ENCODE measurements at places on chromosomes 11 and 22.

- peak; percentile 94 for DNase-seq
These were observed 39.5 kb downstream of the MUC5B start for GRCh38 chr11:1262172-1263006.

- DNase-seq, result peak; percentile 34
These were observed at the start of gene FAM83F for GRCh38 chr22:39994566-39995392. Gene FAM83F (plus strand): TSS chr22:39994954. CDS start chr22:39995043, 89 bp downstream.

- DNase-seq, result no peak
These were observed 13.9 kb downstream of the MUC15 start for GRCh38 chr11:26558190-26558589.

DNA sequence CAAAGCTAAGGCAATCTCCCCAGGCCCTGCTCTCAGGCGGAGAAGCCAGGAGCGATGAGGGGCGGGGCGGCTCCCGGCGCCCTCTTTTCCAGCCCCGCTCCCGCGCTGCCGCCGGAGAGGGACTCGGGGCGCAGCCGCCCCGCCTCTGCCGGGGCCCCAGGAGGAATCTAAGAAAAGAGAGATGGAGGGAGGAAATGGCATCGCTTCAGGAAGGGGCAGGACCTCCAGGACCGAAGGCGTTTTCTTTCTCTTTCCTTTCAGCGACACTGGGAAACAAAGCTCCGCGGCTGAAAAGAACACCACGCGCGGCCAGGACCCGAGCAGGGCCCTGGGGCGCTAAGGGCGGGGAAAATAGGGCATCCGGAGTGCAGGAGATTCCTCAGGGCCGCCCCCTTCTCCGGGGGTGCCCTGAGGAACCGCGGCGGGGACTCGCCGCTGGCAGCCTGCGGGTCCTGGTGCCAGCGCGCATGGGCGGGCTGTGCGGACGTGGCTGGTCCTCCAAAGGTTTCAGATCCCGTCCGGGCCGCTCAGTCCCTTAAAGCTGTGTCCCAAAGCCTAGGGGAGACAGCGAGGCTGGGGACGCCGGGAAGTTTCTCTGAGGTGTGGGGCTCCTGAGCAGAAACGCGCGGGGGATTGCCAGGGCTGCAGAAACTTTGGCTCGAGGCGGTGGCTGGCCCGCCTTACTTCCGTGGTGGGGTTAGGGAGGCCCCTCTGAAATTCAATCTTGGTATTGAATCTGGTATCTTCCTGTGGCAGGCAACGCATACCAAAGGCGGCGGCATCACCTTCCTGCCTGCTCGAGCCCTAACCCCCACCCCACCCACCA lies 2.8 kb upstream of the BSX start:
- DNase-seq, result peak; percentile 45

DNA sequence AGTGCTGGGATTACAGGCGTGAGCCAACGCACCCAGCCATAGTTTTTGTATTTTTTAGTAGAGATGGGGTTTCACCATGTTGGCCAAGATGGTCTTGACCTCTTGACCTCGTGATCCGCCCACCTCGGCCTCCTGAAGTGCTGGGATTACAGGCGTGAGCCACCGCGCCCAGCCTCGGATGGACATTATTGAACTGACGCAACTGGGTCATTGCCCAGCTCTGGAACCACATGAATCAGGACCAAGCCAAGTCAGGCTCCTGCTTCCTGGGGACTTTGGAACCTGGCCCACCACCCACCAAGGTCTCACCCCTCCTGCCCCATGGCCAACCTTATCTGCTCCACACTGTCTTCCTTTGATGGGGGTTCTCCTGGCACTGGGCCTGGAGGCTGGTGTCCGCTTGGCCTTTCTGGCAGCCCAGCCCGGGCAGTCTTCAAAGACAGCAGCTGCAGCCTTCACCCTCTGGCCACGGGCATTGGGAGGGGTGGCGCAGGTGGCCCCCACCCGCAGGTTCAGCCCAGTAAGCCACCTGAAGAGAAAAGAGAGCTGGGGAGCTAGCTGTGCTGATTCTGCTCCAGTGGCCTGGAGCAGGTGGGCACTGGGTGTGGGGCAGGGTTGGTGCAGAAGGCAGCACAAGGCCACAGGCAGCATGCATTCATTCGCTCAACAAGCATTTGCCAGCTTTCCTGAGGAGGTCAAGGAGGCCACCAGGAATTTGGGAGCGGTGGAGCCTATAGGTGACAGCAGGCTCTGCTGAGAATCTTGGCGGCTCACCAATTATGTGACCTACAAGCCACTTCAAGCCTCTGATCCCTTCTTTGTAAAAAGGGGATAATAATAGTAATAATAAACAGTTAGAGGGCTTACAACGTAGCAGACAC lies 5.7 kb downstream of the CHADL start:
- no peak for DNase-seq

DNA sequence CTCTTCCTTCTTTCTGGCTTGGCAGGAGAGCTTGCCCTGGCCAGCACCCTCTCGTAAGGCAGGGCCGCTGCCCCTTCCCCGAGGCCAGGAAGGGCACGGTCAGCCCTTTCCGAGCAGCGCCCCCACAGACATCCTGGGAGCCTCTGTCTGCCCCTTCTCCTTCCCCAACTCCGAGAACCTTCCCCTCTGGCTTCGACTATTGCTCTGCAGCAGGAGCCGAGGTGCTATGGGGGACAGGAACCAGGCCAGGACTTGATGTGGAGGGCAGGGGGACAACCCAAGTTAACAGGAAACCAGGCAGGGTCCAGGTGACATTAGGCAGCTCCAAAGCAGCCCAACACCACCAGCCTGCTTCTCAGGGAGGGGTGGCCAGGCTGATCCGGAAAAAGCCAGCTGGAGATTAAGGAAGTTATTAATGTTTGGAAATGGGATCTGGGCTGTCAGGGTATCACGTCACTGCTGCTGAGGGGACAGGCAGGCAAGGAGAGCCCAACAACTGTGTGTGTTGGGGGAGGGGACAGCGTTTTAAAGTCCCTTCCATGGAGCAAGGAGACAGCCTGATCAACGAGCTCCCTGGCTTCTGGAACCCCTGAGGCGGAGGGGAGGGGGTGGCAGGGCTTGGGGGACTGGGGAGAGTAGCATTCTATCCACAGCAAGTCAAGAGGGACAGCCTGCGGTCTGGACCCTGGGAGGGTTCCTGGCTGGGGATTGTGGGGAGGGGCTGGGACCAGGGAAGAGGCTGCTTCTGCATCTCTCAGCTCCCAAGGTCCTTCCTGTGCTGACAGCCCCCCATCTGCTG lies 27.3 kb downstream of the SYT7 start:
- DNase-seq, result no peak

DNA sequence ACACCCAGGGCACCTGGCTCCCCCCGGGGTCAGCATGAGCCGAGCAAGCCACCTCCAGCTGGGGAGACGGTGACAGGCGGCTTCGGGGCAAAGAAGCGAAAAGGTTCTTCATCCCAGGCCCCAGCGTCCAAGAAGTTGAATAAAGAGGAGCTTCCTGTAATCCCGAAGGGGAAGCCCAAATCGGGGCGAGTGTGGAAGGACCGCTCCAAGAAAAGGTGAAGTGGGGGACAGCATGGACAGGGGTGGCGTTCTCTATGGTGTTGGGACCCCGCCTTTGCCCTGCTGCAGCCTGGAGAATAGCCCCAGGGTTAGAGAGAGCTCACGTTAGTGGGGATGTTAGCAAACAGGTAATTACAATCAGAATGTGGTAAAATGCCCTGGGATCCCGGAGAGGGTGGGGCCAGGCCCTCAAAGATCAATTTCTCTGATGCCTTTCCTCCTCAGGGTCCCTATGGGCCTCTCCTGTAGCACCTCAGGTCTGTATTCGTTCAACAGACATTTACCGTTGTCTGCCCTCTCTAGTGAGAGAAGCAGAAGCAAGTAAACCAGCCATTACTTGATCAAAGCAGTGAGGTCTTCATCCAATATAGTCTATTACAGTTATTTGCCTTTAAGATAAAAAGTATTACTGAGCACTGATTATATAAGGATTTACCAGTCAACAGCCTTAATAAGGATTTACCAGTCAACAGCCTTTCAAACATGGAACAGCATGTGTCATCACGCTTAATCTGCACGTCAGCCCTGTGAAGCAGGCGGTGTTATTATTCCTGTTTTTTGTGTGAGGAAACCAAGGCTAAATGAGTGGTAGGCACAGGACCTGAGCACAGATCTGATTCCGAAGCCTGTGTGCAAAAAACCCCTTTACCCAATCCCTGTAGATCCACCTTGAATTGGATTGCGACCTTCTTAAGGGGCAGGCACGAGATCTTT lies 1.0 kb downstream of the CCDC86 start:
- DNase-seq, result peak; percentile 42

- DNase-seq, result no peak
These were observed 1055.7 kb downstream of the JRKL start for GRCh38 chr11:97445561-97445960.

- DNase-seq, result no peak
These were observed 12.4 kb upstream of the MAPK11 start for GRCh38 chr22:50282361-50283155.

GRCh38 chr11:77196961-77197360 lies 68.9 kb downstream of the MYO7A start:
- peak; percentile 12 for DNase-seq

GRCh38 chr11:37390576-37391083 lies 792.6 kb upstream of the RAG2 start:
- no peak for DNase-seq

GRCh38 chr11:3660960-3661359 lies 10.2 kb downstream of the CHRNA10 start:
- no peak for DNase-seq

DNA sequence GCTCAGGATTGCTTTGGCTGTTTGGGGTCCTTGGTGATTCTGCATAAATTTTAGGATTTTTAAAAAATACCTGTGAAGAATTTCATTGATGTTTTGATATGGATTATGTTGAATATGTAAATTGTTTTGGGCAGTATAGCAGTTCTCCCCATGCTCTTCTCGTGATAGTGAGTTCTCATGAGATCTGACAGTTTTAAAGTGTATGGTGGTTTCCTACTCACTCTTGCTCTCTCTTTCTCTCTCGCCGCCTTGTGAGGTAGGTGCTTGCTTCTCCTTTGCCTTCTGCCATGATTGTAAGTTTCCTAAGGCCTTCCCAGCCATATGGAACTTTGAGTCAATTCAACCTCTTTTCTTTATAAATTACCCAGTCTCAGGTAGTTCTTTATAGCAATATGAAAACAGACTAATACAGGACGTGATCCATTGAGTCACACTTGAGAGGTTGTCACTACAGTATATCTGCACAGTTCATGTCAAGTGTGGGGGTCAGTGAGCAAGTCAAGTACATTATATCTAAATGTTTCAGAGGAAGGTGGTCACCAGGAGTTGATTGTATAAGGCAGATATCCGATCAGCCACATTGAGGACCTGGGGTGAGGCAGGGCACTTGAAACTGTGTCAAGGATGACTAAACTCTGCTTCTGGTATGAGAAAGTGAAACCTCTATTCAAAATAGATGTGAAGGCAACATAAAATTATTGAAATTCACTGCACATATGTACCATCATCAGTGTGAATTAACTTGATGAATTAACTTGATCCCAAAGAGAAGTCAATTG lies 70.7 kb upstream of the CCDC179 start:
- no peak for DNase-seq

- DNase-seq, result peak; percentile 59
These were observed 772 bp downstream of the SBF1 start for GRCh38 chr22:50473855-50474671.

DNA sequence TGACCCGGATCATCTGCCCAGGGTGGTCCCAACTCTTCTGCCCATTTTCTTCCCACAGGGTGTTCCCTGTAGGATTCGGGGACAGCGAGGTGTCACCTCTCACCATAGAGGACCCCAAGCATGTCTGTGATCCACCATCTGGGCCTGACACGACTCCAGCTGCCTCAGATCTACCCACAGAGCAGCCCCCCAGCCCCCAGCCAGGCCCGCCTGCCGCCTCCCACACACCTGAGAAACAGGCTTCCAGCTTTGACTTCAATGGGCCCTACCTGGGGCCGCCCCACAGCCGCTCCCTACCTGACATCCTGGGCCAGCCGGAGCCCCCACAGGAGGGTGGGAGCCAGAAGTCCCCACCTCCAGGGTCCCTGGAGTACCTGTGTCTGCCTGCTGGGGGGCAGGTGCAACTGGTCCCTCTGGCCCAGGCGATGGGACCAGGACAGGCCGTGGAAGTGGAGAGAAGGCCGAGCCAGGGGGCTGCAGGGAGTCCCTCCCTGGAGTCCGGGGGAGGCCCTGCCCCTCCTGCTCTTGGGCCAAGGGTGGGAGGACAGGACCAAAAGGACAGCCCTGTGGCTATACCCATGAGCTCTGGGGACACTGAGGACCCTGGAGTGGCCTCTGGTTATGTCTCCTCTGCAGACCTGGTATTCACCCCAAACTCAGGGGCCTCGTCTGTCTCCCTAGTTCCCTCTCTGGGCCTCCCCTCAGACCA lies 24.0 kb downstream of the CSF2RB start:
- no peak for DNase-seq

GRCh38 chr22:17997456-17997855 lies 26.9 kb downstream of the MICAL3 start:
- no peak for DNase-seq

- DNase-seq, result no peak
These were observed 38.6 kb downstream of the IGF2 start for GRCh38 chr11:2100361-2101170.

DNA sequence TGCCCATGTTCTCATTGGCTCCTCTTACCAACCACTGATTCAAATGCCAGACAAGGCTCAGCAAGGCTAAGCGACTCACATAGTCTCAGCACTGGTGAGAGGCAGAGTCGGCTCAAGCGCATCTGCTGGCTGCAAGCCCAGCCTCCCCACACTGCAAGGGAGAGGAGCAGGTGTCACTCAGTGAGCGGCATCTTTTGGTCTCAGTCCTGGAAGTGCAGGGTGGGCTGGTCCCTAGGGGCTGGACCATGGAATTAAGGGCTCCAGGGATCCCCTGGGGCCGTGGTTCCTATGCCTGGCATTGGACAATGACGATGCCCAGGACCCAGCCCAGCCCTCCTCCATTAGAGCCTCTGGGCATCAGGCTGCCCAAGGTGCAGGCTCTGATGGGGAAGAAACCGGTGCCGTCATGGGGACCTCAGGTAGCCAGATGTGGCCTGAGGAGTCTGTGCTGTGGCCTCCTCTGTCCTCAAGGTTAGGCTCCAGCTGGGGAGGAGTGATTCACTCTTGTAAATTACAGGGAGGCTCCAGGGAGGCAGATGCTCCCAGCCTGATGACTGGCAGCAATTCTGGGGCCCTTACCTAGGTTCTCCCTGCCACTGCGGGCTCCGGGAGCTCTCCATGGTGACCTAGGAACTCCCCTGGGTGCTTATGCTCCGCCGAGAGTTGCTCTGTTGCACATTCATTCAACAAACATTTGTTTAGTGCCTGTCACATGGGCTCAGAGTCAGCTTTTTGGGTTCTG lies 28.0 kb downstream of the FADS2 start:
- peak; percentile 2 for DNase-seq

Measured in suppressor macrophage (primary cell).